ENCODE measurements at places on chromosomes 12 and 14.
A peak's percentile ranks its signal among the peaks of the same experiment; 100 is the strongest.

DNA sequence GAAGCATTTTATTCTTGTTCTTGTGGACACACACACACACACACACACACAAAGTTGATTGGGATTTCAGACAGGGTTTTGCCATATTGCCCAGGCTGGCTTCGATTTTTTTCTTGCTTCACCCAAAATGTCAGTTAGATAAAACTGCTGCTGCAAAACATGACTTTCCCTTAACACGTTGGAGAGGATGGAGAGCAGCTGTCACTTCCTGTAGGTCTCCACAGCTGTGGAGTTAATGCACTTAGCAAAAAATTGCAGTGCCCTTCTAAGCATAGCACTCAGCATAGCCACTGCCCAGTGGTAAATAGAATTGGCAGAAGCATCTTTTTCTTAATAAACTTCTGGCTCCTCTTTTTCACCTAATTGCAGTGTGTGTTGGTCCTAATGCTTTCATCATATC, 54.5 kb downstream of the PDZRN4 start:
- DNase-seq, result no peak

DNA sequence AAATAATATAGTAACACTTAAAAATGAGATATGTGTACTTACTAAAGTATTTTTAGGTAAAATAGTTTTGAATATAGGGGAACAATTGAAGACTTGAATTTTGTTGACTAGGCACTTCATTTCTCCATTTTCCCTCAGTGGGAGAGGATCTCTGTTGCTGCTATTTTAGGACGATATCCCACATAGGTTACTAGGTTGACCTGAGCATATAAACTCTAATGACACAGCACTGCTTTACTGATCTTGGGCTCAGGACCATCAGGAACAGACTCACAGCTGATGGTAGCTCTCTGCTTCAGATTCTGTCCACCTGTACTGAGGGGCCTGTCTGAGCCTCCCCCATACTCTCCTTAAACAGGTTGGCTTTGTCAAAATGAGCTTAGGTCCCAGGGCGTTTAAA, 5.9 kb downstream of the NEDD1 start:
- DNase-seq, result no peak

DNA sequence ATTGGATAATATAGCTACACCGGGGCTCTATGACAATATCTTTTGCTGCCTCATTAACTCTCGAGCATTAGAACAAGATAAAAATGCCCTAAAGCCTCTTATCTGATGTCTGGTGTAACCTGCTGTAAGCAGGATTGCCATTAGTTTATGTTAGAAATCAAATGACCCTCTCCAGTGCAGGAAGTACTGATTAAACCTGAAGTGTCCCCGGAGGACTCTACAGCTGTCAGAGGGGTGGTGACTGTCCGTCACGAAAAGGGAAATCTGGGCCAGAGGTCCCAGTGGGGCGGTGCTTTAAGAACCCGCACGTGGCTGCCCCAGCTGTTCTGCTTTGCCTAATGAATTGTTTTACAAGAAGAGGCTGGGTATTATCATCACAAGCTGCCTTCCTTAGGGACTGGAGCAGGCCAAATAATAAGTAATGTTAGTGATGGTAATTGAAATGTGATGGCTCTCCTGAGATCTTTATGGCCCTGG, 55.7 kb downstream of the LIN52 start:
- peak; percentile 46 for DNase-seq

GRCh38 chr14:23385642-23386265, 8.9 kb downstream of the CMTM5 start:
- peak; percentile 12 for DNase-seq

DNA sequence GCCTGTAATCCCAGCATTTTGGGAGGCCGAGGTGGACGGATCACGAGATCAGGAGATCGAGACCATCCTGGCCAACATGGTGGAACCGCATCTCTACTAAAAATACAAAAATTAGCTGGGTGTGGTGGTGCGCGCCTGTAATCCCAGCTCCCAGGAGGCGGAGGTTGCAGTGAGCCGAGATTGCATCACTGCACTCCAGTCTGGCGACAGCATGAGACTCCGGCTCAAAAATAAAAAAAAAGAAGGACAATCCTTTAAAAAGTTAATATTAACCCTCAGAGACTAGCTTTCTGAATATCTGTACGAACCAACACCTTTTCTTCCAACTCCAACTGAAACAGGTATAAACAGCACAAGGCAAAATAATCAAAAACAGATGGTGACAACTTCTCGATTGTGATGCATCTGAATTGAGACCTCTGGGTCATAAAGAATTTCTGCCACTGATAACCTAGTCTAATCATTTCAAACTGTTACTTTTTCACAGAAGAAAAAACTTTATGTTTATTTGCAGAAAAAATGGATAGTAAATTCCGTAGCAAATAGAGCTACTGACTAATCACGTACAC, 27.8 kb downstream of the CLIP1 start:
- DNase-seq, result no peak

- peak; percentile 23 for DNase-seq
Measured at GRCh38 chr14:73786636-73787485, 64.8 kb upstream of the PTGR2 start.

DNA sequence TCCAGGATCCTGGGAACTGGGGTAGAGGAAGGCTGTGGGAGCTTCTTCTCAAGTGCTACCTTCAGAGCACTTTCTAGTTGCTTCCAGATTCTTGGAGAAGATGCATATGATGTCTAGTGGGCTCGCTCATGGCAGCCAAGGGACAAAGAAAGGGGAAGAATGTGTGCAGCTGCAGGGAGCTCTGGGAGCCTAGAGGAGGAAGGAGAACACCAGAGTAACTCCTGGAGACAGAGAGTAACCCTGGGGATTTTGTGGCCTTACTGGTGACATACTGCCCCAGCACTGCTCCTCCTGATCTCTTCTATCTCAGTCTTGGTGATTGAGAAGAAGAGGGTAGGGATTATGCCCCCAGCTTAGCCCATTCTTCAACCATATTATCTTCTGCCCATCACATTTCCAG, 10.3 kb upstream of the SP7 start:
- no peak for DNase-seq

DNA sequence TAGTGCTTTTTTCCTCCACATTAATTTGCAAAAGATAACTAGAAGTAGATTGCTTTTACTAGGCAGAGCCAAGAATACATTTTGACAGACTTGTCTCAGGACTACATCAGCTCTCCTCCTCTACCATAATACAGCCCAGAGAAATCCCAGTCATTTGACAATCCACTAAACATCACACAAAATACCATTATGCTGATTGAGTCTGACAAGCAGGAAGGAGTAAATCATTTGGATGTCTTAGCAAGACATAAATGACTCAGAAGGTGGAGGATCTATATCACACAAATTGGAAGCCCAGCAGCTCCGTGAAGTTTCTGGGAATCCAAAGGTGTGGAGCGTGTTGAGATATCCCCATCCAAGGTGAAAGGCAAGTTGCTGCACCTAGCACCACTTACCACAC, 75.4 kb upstream of the FKBP4 start:
- DNase-seq, result no peak

- no peak for DNase-seq
Measured at GRCh38 chr12:116071555-116072230, 205.8 kb downstream of the MED13L start.

DNA sequence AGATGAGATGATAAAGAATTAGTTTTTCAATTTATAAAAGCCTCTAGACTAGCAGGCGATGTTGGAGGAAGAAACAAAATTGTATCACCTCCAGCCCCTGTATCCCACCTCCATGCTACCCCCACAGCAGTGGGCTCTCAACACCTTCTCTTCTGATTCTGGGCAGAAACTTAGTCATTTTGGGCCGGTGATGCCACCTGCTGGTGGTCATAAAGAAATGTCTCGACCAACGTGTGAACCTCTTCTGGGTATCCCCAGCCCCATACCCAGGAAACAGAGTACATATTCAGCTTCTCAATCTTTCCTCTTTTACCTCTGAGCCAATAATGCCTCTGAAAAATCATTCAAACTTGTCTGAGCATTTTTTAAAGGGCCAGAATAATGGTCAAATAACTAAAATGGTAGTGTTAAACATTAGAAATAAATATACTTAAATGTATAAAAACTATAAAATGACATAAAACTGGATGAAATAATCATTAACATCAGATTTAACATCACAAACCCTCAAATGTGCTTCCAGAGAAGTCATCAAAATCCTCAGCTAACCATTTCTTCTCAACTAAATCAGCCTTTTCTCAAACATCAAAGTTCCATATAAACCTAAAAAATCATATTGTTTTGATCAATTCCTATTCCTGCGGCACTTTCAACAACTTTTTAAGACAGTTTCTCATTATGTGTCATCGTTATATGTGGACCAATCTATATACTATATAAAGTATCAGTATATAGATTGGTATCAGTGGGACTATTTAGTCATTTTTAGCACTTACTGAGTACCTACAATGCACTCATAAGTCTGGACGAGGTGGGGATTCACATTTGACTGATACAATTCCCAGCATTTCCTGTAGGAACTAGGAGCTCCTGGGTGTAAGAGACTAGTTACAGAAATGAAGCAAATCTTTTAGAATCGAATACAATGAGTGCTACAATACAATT, 69.4 kb downstream of the ATXN2 start:
- peak; percentile 41 for DNase-seq

- DNase-seq, result no peak
Measured at GRCh38 chr12:94242901-94243300, 94.5 kb downstream of the PLXNC1 start.

- no peak for DNase-seq
Measured at GRCh38 chr14:103753774-103754173, 38.2 kb downstream of the ZFYVE21 start.

- DNase-seq, result peak; percentile 52
Measured at GRCh38 chr12:130872179-130873096, 572 bp downstream of the RAN start.

DNA sequence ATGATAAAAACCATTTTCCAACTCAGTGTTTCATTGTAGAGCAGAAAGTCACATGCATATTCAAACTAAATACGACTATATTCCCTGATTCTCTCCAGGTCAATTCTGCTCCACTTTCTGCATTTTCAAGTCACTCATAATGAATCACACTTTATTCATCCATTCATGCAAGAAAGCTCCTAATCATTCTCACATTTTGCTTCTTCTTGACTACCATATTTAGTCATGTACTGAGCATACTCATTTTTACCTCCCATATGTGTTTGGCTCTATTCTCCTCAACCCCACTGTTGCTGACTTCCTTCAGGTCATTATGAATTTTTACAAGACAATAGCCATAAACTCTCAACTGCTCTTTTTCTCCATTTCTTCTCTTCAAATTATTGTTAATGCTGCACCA, 43.4 kb upstream of the PIK3C2G start:
- DNase-seq, result no peak

GRCh38 chr14:96191841-96192462, 12.7 kb upstream of the BDKRB2 start:
- no peak for DNase-seq

GRCh38 chr12:110658878-110659277, 30.0 kb downstream of the HVCN1 start:
- DNase-seq, result no peak

GRCh38 chr14:103510724-103511693, 11.6 kb downstream of the CKB start:
- no peak for DNase-seq

GRCh38 chr14:39593377-39593776, 161.1 kb upstream of the FBXO33 start:
- DNase-seq, result no peak

- DNase-seq, result no peak
Measured at GRCh38 chr12:15801770-15802744, 12.9 kb upstream of the EPS8 start.

DNA sequence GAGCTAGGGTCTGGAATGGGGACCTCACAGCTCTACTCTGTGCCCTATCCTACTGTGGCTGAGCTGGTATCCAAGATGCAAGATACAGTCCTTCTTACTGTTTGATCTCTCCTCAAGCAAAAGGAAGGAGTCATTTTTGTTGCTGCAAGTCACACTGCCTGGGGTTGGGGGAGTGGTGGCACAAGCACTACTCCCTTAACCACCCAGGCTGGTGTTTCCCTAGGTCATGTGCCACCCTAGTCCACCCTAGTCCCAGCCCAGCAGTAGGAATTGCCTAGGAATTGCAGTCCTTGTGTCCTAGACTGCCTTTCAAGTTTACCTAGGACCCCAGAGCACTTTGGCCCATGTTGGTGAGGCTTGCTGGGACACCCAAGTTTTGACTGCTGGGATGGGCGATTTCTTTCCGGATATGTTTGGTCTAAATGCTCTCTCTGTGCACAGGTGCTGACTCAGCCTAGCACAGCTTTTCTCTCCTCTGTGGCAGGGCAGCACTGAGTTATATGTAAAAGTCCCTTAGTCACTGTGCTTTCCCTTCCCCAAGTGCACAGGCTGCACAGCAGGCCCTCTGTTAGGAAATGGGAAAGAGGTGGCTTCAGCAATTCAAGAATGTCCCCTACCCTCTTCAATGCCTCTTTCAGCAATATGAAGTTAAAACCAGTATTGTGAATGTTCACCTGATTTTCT, 54.9 kb downstream of the SLC6A15 start:
- DNase-seq, result no peak

DNA sequence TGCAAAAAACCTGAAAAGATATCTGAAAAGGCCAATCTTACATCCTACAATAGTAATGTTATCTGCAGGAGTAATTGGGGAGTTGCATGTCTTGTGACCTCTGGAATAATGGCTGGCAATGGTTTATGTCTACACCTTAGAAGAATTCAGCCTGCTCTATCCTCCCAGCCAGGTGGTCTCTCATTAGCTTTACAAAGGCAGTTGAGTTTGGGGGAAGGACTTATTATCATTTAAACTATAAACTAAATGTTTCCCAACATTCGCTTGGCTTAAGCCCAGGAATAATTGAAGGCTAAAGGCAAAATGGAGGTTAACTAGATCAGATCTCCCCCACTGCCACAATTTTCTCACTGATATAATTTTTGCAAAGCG, 158.4 kb upstream of the SFSWAP start:
- no peak for DNase-seq

- no peak for DNase-seq
Measured at GRCh38 chr12:99746538-99746937, 99.0 kb downstream of the GARIN6 start.

DNA sequence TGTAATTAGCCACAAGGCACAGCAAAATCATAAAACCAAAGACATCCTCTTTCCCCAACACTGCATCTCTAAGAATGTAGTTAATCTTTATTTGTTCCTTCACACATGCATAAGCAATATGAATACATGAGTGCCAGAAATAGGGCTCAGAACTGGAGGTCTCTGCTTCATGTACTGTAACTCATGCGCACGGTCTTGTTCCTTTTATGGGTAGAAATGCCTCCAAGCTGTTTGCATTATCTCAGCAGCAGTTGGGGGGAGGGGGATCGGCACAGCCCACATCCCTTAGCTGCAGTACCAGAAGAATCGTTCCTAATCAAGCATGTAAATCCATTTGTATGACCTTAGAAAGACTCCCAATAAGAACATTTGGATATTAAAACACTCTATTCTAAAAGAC, 20.0 kb downstream of the RHOJ start:
- peak; percentile 13 for DNase-seq

- DNase-seq, result no peak
Measured at GRCh38 chr12:45425426-45425825, 209.5 kb downstream of the ANO6 start.

All from NCI-H146 (cell line).